KBM-7 (cell line): ENCODE measurements at places on chromosomes 2 and 18.

DNA sequence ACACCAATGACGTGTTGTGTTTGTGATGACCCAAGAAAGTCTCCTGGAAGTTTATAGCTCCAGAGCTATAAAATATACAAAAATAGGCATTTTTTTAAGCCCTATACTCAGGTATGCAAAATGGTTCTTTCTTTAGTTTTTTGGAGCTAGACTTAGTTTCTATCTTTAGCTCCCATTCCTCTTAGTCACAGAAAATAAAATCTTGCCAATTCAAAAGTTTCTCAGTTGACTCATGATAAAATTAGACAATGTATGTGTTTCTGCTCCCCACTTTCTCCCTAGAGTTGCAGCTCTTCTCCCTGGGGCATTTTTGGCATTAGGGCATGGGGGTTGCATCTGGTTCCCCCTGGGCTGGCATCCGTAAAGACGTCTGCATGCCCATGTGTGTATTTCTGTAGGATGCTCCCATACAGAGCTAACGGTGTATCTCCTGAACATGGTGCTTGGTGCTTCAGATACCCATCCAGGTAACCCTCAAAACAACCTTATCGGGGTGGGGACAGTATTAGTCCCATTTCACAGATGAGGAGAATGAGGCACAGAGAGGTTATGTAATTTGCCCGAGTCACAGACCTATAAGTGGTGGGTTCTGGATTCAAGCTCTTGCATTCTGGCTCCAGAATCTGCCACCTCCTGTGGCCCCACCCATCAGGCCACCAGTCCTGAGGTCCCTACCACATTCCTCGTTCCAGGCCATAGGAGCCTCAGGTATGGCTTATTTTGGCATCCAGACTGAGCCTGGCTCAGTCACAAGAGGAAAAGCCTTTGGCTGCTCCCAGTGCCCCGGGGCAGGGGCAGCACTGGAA is 43.1 kb upstream of the ASAP2 start:
- DNase-seq = no peak

GRCh38 chr18:46260879-46261143 is 156.6 kb downstream of the HAUS1 start:
- DNase-seq = no peak

- DNase-seq = no peak
Observed at GRCh38 chr2:80111185-80111584, 193.4 kb downstream of the LRRTM1 start.

GRCh38 chr18:9915291-9916076 is 1.7 kb downstream of the VAPA start:
- no peak for DNase-seq

GRCh38 chr2:25585189-25585588 is 88.2 kb downstream of the DTNB start:
- no peak for DNase-seq

GRCh38 chr2:24919506-24920097 is 435 bp downstream of the ADCY3 start:
- DNase-seq = no peak

- DNase-seq = no peak
Observed at GRCh38 chr2:23323198-23323916, 61.6 kb upstream of the KLHL29 start.

GRCh38 chr2:55482186-55482884 is 37.2 kb upstream of the CFAP36 start:
- DNase-seq = no peak

GRCh38 chr2:11080253-11081115 is 74.8 kb upstream of the SLC66A3 start:
- no peak for DNase-seq

GRCh38 chr2:162113088-162113775 is 38.8 kb downstream of the GCG start:
- DNase-seq = no peak

DNA sequence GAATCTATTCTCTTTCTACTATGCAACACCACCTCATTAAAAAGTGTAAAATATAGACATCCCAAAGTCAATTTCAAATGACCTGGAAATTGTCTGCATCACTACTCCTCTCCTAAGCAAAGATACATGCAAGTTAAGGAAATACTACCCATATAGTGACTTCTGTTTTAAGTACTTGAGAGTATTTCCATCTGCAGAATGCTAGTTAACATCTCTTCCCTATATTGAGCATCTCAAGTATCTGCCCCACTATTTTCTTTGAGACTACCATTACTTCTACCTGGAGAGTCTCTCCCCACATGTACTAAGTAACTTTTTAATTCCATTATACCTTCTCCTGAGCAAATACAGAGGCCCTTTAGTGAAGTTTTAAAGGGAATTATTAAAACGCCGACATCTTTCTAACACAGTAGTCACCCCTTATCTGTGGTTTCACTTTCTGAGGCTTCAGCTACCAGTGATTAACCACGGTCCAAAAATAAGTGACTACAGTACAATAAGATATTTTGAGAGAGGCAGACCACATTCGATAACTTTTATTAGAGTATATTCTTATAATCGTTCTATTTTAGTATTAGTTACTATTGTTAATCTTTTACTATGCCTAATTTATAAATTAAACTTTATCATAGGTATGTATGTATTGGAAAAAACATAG is 21.8 kb downstream of the CWC22 start:
- no peak for DNase-seq

- DNase-seq = no peak
Observed at GRCh38 chr2:226873826-226874225, 38.0 kb downstream of the RHBDD1 start.

GRCh38 chr18:45792506-45793263 is 32.8 kb upstream of the SIGLEC15 start:
- no peak for DNase-seq

- no peak for DNase-seq
Observed at GRCh38 chr2:215019085-215019484, 119.3 kb downstream of the ABCA12 start.

GRCh38 chr2:40488101-40488601 is 36.3 kb upstream of the SLC8A1 start:
- peak; percentile 60 for DNase-seq

DNA sequence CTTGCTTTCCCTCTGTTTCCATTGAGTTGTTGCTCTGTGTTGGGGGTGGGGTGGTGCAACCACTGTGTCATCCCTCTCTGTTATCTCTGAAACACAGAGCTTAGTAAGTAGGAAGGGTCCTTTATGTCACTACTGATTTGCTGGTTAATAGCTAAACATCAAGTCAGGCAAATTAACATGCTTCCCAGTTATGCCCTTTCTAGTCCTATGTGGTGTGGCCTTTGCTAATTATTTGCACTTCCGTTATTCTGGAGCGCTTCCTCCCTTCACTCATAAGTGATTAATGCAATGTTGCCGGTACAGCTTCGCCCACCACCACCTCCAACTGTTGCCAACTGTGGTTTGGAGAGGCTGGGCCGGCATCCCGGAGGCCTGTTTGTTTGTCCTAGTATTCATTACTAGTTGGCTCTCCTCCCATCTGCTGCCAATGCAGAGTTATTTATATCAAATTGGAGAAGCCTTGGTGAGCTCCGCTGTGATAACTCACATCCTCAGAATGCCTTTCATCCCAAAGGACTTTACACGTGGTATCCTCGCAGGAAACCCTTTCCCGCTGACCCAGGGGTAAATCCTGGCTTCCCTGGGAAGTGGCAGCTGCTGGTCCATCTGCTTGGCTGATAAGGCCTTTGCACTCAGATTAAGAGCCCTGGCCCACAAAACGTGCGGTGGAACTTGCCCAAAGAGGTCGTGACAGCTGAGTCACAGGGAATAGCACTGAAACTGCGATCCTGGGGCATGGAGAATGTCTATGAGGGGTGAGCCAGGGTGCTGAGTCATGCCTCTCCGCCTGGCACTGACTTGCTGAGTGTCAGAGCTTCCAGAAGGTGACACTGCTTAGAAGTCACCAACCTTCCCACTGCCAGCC is 72.0 kb upstream of the ZCCHC2 start:
- peak; percentile 75 for DNase-seq

GRCh38 chr18:50373561-50374219 is 1.2 kb upstream of the SKA1 start:
- DNase-seq = no peak

- no peak for DNase-seq
Observed at GRCh38 chr2:166643980-166644379, 149.9 kb upstream of the SCN7A start.

GRCh38 chr2:168961450-168962229 is 60.5 kb downstream of the G6PC2 start:
- DNase-seq = peak; percentile 80

GRCh38 chr18:5584746-5585417 is 41.1 kb upstream of the EPB41L3 start:
- no peak for DNase-seq

- DNase-seq = no peak
Observed at GRCh38 chr2:88452565-88452905, at the start of gene FOXI3. Gene FOXI3, minus strand, starts transcription at chr2:88452693. Its CDS starts 158 bp downstream, at chr2:88452535.

DNA sequence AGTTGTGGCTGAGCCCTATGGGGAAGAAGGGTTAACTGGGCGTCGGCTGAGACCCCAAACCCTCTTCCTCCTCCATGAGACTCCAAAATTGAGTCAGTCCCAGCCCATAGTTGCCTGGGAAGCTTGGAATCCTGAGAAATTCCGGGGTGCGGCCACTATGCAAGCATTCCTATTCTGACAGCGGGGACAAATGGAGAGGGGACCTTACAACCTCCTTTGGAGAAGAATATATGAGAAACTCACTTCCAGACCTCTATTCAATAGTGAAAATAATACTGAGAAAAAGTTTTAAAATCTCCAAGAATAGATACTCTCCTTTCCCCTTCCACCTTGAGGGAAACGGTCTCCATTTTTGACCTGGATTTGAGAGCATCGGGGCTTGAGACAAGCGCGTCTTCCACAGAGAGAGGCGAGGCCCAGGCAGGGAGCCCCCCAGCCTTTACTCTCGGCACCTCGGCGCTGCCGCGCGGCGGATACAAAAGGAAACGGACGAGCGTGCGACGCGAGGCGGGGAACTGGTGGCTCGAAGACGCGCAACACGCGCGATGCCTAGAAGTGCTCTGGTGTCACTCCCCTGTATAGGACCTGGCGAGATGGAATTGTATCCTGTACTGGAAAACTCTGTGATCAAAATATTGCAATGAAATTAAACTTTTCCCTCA is 11.1 kb downstream of the NR4A2 start:
- DNase-seq = peak; percentile 17

- DNase-seq = no peak
Observed at GRCh38 chr2:178863130-178863855, 56.1 kb upstream of the TTN start.

- DNase-seq = no peak
Observed at GRCh38 chr2:142065156-142065555, 65.7 kb downstream of the LRP1B start.

- DNase-seq = no peak
Observed at GRCh38 chr18:77074431-77074830, 58.2 kb downstream of the MBP start.

- DNase-seq = no peak
Observed at GRCh38 chr2:16153754-16154035, 213.3 kb downstream of the MYCN start.

DNA sequence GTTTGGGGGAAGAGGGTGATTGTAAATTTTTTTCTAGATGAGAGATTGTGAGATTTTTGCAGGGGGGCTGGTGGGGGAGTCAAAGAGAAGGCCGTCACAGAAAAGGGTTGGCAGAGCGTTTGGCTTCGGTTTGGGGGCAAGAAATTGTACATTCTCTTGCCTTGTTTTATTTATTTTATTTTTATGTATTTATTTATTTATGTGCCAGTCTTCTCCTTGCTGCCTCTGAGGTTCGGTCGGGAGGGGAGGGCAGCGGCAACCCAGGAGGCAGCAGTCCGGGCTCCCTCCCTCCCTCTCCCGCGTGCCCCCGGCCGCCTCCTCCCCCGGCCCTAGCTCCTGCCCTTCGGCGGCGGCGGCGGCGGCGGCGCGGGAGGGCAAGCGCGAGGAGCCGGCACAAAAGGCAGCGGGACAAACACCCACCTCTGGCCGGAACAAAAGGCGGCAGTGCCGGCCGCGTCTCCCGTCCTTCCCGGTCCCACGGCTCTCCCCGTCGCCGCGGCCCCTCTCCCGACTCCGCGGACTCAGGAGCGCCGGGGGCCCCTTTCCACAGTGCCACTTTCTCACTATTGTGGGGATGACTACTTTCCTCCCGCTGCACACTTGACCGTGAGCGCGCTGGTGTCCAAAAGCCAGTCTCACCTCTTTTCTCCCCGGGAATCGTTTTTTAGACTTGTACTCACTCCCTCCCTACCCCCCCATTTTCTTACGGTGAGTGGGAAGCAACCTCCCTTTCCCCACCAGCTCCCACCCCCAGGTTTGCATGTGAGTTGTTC is 1.2 kb downstream of the BCL11A start:
- peak; percentile 48 for DNase-seq

DNA sequence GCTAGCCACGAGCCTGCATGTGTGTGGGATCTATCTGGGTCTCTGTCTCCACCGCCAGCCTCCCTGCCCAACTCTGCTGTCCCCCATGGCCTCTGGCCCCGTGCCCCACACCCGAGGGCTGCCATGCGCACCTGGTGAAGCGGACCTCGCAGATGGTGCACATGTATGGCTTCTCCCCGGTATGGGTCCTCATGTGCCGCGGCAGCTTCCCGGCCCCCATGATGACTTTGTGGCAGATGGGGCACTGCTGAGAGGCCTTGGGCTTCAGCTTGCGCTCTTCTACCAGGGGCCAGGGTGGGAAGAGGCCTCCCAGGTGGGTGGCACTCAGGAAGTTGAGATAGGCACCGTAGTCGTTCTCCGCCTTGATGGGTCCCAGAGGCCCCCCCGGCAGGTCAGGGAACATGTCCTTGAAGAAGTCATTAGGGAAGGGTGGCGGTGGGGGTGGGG is 109.3 kb upstream of the SMAD2 start:
- DNase-seq = no peak
